ENCODE measurements at places on chromosomes 2 and 18.

- no peak for DNase-seq
These were observed 548.6 kb upstream of the HS6ST1 start for GRCh38 chr2:128867311-128867710.

DNA sequence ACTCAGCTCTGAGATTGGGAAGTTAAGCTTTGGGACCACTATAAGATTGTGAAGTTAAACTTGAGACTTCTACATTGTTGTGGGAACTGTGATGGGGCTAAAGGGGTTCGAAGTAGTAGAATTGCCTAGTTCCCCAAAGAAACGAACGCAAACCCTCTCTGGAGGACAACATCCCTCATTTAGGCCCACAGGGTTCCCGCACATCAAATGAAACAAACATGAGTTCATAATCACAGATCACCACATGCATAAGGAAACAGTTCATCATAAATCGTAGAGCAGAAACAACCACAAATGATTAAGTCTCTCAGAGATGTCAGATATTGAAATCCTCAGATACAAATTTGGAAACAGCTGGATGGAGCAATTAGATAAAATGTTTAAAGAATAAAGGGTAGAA, 55.9 kb upstream of the HPCAL1 start:
- no peak for DNase-seq

DNA sequence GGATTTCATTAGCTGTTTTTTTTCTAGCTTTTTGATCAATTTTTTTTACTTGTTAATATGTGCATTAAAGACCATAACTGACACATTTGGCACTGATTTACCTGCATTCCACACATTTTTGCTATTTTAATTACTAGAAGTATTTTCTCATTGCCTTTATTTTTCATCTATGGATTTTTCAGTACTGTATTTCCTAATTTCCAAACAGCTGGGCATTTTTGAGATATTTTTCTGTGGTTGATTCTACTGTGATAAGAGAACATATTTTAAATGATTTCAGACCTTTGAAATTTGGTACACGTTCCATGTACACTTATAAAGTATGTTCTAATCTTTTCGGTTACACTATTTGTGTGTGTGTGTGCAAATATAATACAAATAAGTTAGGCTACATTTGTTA, 135.3 kb downstream of the PARD3B start:
- DNase-seq = no peak

GRCh38 chr2:192500550-192501200, 305.9 kb upstream of the TMEFF2 start:
- DNase-seq = no peak

DNA sequence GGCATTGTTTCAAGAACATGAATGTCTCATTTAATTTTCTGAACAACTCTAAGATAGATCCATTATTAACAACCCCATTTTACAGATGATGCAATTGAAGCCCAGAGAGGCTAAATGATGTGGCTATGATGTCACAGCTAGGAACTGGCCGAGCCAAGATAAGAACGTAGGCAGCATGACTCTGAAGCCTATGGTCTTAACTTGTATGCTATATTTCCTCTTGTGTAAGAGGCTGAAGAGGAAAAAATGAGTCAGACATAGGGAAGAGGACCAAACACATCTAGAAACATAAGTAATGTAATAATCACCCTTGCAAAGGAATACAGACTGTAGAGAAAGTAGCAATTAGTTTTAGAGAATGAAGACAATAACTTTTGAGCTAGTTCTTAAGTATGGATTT, 416.8 kb downstream of the FIGN start:
- DNase-seq = no peak

DNA sequence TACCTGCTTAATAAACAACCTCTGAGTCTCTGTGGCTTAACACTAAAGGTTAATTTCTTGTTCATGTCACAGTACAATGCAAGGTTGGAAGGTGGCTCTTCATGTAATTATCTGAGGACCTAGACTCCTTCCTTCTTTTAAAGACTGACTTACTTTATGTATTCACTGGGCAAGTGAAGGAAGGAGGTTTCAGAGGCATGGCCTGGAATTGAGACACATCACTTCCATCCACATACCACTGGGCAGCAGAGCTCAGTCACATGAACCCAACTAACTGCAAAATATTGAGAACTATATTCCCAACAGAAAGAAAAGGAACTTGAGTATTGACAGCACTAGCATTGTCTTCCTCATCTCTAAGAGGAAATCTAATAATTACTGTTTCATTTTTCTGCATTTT, 57.5 kb upstream of the FN1 start:
- DNase-seq = no peak

DNA sequence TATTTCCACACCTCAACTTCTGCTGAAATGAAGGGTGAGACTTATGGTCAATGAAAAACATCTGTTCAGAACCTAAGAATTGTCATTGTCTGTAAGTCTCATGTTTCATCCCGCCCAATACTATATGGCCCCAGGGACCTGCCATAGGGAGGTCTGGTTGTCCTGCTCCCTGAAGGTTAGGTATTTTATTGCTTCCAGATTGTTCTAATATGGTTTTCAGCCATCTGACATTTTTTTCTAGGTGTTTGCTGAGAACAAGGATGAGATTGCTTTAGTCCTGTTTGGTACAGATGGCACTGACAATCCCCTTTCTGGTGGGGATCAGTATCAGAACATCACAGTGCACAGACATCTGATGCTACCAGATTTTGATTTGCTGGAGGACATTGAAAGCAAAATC, 7.3 kb downstream of the XRCC5 start:
- DNase-seq = no peak

DNA sequence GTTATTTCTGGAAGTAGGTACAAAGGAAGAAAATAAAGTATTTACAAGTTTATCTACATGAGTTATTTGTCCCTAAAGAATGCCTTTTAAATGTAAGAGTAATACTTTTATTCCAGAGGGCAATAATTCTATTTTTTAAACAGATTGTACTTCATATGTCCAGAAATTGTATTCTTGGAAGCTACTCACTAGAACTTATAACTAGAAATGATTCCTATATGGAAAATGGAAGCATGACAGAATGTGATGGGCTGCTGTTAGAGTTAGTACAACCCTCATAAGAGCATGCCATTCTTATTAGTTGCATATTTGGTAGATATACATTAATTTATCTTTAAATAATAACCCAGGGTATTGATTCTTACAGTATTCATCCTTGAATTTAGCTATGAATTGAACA, 362.0 kb downstream of the FSIP2 start:
- DNase-seq = no peak

DNA sequence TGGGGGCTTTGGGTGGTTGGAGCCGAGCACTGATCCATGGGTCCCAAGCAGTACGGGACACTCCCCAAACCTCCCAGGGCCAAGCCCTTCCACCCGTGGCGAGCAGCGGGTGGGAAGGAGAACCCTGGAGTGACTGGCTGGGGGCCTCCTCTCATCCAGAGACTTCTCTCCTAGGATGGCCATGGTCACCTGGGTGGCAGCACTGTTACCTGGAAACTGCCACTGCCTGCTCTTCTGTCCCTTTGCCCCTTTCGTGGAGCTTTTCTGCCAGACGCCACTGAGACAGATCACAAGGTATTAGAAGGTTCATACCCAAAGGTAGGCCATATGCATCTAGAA, 26.9 kb downstream of the CENPO start:
- DNase-seq = no peak

- no peak for DNase-seq
These were observed 36.6 kb upstream of the PRLH start for GRCh38 chr2:237529452-237530402.

GRCh38 chr2:196798980-196799379, 503 bp downstream of the GTF3C3 start:
- peak; percentile 41 for DNase-seq

- no peak for DNase-seq
These were observed 625.6 kb upstream of the CDH2 start for GRCh38 chr18:28802546-28802945.

DNA sequence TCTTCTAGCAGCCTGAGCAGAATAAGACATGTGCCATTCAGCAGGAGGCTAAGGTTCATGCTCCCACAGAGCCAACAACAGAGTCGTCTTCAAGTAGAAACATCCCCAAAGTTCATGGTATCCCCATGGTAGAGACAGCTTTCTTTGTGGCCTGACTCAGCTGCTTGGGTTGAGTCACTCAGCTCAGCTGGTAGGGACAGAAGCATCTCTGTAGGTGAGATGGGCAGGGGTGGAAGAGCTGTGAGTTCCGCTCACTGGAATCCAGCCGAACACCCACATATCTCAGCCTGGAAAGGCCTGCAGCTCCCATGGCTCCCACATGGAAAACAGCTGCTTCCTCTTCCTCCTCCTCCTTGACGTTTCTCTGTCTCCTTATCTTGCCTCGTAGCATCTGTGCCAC, 792.7 kb downstream of the RNF144A start:
- no peak for DNase-seq

GRCh38 chr2:17309181-17309580, 209.1 kb downstream of the RAD51AP2 start:
- DNase-seq = no peak

DNA sequence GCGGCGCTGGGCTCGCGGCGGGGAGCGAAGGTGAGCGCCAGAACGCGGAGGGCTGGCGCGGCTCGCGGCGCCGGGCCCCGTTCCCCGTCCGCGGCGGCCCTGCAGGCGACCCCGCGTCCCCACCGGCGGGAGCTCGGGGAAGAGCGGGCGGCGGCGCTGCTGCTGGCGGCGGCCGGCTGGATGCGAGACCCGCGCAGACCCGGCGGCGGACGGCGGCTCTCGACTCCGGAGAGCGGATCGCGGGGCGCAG, 213 bp downstream of the DOK6 start:
- DNase-seq = no peak

- DNase-seq = no peak
These were observed 45.8 kb upstream of the NFU1 start for GRCh38 chr2:69483024-69483423.

- DNase-seq = no peak
These were observed 21.0 kb upstream of the CABLES1 start for GRCh38 chr18:23114171-23114881.

GRCh38 chr18:62609764-62610163, 86.9 kb downstream of the ZCCHC2 start:
- DNase-seq = no peak

GRCh38 chr2:153917570-153917969, 45.8 kb downstream of the GALNT13 start:
- no peak for DNase-seq

DNA sequence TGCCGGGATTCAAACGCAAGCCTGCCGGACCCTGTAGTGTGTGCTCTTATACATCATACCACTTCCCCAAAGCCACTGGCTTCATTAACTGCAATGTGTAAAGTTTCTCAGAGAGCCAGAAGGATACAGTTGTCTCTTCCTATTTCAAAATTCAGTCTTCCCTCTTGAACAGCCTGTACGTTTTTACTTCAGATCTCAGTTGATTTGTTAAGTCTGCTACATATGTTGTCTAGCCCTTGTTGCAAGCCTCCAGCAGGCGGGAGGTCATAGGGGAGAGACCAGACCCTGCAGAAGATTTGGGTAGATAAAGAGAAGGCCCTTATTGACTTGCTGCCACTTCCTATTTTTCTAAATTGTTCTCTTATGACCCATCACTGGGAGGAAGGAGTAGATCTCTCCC, 56.2 kb downstream of the ARHGEF33 start:
- no peak for DNase-seq

DNA sequence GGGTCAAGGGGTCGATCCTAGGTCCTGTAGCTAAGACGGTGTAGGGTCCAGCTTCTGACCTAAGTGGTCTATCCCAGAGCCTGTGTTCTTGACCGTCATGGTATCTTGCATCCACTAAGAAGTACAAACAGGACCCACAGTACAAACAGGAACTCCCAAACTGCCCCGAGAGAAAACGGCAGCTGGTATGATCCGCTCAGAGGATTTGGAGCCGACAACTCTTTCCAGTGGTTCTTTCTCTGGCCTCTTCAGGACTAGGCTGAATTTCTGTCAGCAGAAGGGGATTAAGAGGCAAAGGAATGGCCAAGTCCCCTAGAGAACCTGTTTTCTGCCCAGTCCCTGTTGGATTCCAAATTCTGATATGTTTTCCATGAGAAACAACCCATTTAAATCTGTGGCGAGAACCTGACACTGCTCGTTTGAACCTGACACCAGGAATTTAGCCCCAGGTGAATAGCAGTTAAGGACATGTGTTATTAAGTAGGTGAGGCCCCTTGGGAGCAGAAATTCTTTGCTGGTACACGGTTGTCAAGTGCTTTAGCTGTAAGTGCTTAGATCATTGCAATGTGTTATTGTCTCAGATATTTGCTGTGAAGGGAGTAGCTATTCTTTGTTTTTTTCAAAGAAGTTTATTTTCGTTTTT, 50.5 kb upstream of the TXNDC2 start:
- DNase-seq = no peak

GRCh38 chr2:53173091-53173490, 594.5 kb upstream of the CHAC2 start:
- DNase-seq = no peak

DNA sequence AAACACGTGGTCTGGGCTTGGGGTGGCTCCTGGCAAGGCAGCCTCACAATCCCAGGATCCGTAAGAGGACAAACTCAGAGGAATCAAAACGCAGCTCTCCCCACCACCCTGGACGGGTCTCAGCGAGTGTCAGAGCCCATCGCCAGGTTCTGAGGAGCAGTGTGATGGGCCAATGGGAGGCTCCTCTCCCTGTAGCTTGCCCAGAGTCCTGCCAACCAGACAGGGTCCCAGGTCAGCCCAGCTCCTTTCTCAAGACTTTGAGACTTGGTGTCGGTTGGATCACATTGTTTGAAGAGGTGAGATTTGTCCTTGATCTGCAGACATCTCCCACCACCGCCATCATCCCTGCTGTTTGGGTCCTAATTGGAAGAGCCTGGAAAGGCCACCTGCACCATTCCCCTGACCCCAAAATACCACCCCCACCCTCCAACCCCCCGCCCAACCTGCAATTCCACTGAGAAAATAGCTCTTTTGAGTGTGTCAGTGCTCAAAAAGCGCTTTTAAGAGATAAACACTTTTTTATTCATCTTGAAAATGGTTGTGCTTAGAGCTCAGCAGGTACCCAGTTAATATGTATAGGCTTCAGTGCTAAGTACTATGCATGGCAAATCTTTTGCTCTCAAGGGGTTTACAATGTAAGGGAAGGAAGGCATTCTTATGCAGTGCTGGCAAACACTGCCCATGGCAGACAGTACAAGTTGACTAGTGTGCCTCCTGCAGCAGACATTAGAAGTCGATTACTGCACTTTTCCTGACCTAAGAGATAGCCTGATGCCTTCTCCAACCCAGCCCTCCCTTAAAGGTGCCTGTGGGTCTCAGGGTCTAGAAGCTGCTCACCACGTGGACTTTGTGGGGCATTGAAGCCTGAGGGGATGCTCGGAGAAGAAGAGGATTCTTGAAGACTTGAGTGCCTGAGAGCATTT, 50.6 kb downstream of the GLI2 start:
- no peak for DNase-seq

- DNase-seq = no peak
These were observed 162.2 kb downstream of the AFF3 start for GRCh38 chr2:99980176-99980575.

- no peak for DNase-seq
These were observed 105.5 kb downstream of the NOL10 start for GRCh38 chr2:10584242-10584753.

DNA sequence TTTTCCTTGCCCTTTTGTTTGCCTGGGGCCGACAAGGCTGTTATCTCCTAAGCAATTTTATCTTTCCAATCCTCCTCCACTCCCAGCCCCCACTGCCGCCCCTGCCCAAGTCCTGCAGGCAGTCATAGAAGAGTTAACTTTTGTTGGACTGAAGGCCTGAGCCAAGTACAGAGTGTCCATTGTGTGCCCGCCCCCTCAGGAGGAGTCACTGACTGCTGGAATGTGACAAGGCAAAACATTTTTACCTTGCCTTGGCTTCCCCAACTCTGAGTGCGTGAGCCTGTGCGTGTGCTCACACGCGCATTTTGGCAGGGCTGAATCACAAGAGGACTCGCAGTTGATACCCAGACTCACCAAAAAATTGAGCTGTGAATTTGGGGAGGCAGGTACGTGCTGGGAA, 16.2 kb downstream of the SETBP1 start:
- no peak for DNase-seq
